C1 segment of cervical spinal cord (tissue), 14 donors: ENCODE measurements at places on chromosomes 2 and 18.

GRCh38 chr2:26471766-26472706 is 5.9 kb downstream of the OTOF start:
- DNase-seq = no peak

- no peak for DNase-seq
These were observed 80.4 kb upstream of the RNU4ATAC start for GRCh38 chr2:121450301-121450700.

GRCh38 chr2:70469435-70469834 is 84.2 kb downstream of the TGFA start:
- DNase-seq = no peak

DNA sequence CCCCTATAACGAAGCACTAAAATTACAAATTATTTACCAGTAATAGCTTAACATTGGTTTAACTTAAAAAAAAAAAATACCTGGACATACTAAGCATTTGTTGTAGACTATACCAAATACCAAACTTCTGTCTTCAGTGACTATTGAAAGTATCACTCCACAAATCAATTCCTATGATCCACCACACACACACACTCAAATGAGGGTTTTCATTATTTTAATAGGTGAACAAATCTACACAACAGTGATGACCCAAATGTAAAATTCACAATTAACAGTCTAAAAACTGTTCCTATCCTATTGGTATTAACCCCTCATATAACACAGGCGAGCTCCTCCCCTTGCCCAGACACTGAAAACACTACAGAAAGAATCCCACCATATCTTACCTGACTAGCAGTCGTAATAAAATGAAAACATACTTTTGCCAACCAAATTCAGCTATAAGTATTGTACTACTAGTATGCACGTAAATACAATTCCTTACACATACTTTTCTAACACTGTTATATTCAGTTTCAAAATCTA is 2.5 kb downstream of the SP3 start:
- DNase-seq = no peak

DNA sequence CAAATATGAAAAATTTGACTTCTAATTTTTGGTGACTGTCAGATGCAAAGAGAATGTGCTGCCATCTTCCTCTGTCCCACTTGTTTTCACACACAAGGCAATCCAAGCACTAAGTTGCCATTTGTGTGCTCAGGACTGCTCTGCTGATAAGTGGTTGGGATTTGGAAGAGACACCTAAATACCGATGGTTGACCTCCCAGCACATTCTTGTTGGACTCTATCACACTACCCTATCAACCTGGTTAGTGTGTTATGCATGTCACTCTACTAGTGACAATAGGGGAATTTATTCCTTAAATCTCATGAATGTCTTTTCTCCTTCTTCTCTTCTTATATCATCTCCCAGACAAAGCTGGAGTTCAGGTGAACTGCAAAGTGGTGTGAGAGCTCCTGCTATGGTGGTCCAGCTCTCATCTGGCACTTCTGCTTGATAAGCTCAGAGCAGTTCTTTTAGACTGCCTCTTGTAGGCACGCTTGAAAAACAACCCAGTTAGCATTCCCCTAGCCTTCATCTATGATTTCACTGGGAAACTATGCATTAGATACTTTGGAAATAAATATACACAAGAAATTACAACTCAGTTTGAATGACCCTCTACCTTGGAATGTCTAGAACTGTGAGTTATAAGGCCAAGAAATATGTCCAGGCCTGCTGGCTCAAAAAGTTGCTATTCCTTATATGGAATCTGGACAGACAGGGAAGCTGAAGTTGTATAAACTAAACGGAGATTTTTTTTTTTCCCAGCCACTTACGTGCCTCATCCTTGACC is 404.8 kb downstream of the MEIS1 start:
- DNase-seq = no peak

- DNase-seq = no peak
These were observed 60.1 kb downstream of the CLIP4 start for GRCh38 chr2:29175338-29175737.

- no peak for DNase-seq
These were observed 417.4 kb downstream of the KCNJ3 start for GRCh38 chr2:155115846-155116245.

DNA sequence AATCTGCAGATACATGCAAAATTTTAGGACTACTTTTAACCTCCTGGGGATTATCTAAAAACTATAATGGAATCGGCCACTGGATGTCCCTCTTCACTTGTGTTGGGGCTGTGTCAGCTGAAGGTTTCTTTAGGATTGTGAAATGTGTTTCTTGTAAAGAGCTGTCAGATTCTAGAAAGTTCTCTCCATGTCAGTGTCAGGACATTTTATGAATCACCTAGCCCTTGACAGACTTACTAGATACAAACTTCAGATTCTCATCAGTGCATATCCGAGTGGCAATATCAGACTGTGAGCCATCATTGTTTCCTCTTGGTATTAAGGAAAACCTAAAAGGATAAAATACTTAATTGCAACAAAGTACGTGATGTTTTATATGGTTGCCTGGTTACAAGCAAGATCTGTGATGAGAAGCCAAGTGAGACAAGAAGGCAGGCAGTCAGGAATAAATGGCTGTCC is 107.3 kb downstream of the CPS1 start:
- no peak for DNase-seq

GRCh38 chr2:46549166-46549844 is 69.9 kb downstream of the TMEM247 start:
- no peak for DNase-seq

DNA sequence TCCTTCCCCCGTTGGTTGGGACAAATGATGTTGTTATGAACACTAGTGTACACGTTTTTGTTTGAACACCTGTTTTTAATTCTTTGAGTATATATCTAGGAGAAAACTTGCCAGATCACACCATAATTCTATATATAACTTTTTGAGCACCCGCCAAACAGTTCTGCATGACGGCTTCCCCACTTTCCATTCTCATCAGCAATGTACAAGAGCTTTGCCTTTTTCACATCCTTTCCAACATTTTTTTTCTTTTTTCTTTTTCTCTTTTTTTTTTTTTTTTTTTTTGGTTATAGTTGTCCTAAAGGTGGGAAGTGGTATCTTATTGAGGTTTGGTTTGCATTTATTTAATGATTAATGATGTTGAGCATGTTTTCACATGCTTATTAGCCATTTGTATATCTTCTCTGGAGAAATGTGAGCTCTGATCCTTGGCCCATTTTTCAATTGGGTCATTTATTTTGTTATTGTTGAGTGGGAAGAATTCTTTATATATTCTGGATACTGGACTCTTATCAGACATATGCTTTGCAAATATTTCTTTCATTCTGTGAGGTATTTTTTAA is 86.9 kb upstream of the ZC3H15 start:
- no peak for DNase-seq

DNA sequence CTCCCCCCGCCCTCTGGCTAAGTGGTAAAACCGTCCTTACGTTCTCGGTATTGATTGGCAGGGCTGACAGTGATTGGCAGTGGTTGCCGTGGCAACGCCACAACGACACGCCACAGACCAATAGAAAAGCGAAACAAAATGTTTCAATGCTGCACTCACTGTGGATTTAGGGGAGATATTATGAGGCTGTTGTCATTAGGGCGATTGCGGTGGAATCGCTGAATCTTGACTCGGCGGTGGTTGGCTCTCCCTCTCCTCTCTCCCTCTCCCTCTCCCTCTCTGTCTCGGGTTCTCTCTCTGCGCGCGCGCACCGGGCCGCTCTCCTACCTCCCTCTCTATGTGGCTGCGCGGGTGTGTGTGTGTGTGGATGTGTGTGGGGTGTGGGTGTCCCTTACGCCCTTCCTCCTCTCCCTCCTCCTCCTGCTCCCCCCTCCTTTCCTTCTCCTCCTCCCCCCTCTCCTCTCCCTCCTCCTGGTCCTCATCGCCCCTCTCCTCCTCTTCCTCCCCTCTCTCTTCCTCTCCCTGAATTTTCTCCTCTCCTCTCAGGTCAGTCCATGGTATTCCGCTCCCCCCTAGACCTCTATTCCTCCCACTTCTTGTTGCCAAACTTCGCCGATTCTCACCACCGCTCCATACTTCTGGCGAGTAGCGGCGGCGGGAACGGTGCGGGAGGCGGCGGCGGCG is at the start of gene SIX3:
SIX3 (plus strand) TSS at position 152 of the 684 bp plus-strand sequence; CDS start at position 555, 403 bp downstream.
- DNase-seq = no peak

DNA sequence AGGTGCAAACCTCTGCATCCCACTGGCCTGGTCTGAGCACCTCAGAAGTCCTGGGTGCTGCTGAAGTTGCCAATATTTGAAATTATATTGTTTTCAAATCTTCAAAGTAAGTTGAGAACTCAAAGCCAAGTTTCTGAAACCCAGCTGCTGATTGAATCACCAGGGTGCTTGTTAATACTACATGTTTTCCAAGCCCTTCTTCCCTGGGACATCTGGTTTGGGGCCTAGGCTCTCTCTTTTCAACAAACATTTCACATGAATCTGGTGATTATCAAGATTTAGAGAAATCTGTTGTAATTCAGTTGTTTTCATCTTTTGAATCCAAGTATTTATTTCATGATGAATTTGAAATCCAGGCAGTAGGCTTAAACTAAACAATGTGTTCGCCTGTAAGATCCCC is 24.4 kb downstream of the MLPH start:
- no peak for DNase-seq

DNA sequence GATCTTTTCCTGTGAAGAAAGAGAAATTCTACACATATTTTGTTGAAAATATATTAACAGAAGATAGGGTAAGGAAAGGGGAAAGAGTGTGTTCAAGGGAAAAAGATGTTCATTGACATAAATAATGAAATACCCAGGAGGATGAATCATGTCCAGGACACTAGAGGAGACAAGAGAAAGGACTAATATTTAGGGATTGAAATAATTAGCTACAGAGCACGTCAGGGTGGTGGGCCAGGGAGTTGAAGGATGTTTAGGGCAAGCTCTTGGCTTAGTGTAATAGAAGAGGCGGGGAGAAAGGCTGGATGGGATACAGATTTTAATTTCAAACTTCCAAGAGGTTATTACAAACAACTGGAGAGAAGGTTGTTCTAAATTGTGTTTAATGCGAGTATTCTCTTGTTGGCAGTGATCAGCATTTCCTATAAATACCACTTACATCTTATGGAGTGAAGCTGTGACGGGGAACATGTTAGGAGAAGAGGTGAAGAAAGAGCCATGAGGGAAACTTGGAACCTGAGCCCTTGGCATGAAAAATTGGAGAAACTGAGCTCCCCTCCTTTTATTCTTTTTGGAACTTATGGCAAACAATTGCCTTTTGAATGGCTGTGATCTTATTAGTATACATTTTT is 36.6 kb upstream of the CETN1 start:
- no peak for DNase-seq

GRCh38 chr2:178422097-178422496 is 28.9 kb downstream of the PRKRA start:
- no peak for DNase-seq

DNA sequence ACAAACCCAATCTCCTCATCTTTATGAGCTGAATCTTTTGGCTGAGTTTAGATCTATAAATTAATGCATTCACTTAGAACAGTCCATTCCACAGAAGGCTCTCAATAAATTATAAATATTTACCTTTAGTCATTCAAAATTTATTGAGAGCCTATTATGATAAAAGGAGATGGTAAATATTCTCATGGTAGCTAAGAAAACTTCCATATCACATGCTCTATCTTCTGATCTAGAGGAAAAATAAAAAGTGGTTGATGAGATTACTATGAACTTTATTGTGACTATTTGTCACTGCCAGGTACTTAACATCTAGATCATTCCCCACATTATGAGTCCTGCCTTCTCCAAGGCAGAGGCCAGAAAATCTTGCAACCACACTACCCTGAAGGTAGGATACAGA is 62.4 kb downstream of the L3MBTL4 start:
- no peak for DNase-seq

DNA sequence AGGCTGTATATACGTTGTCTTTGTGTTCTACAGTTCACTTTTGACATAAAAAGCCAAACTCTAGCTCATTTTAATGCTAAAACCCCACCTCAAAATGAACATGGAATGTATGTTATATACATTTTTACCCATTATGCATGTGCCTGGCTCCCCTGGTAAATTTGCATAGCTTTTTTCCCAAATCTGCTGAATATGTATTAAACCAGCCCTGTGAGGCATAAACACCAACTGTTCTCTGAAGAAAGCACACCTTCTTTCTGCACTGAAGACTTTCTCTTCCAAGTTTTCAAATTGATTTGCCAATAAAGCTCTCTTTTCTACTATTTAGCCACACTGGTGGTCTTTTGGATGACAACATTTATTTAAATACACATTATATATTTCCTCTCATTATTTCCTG is 549.4 kb downstream of the TRIB2 start:
- no peak for DNase-seq
